SHP77 (cell line): ENCODE measurements at places on chromosomes 13 and 19.

DNA sequence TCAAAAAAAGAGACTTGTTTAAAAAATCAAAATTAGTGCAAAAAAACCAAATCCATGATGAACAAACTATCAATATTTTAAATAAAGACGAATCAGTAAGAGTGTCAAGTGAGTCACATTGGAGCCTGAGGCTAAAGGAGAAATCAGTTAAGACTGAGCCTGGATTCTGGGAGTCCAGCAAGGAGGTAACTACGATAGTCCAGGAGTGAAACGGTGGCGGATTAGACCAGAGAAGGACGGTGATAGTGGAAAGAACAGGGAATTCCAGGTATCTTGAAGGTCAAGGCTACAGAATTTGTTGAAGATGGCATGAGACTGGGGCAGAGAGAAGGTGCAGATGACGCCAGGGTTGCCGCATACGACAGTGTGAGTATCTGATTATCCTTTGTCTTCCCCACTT is 7.0 kb upstream of the NPAS1 start:
- no peak for DNase-seq

DNA sequence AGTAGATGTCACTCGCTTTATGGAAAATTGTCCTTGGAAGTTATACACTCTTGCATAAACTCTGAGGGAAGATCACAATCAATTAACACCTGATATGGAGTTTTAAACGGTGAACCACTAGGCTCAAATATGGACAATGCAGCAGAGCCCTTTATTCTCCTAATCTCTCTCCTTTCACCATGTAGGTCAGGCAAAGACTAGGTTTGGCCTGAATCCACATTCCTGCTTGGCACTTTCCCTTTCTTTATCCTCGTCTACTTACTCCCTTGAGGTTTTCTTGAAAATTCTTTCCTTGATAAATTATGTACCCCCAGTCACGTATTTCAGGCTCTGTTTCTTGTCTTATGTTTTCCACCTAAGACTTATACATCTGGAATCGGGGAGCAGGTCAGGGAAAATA is 751.7 kb downstream of the DACH1 start:
- no peak for DNase-seq

- no peak for DNase-seq
Observed at GRCh38 chr13:112117258-112117954, 50.5 kb downstream of the SOX1 start.

DNA sequence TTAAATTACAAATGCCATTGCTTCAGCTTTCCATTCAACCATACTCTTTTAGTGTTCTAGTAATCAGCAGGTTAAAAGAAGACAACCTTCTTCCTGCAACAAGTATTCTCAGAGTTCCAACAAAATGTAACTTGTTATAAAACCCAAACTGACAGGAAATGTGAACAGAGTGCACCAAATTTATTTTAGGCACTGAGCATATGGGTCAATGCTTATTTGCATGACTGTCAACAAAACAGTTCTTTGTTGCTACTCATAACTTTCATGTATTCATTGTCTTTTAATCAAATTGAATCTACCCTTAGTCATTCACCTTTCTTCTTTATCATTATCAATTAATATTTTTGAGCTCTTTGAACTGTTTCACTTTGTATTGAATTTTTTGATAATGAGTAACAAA is 554.1 kb downstream of the DACH1 start:
- no peak for DNase-seq

DNA sequence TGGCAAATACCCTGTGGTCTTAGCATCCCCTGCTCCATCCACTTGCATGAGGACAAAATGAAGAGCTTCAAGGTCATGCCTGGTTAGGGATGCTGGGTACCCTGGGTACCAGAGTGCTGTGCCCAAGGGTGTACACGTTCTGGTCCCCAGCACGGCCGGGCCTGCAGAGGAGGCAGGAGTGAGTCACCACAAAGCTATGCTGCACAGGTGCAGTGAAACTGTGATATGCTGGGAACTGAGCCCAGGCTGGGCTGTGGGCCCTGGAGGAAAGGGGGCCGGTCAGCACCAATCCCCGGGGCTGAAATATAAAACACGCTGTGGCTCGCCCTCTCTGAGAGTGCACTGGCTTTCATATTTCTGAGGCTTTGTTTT is 95.1 kb downstream of the TSHZ3 start:
- DNase-seq, result no peak

- no peak for DNase-seq
Observed at GRCh38 chr19:42455621-42456081, 12.9 kb upstream of the CXCL17 start.

- no peak for DNase-seq
Observed at GRCh38 chr13:91722267-91722884, 324.0 kb downstream of the GPC5 start.

- DNase-seq, result no peak
Observed at GRCh38 chr19:7858109-7858770, 15.9 kb downstream of the PRR36 start.
